ENCODE measurements at places on chromosomes 3 and 15. TPM values are rescaled to one million over a fixed set of nuclear protein-coding genes. Genes with fewer than 3 reads are reported as not detected.

Gene GRK7
- total RNA-seq = not detected

Gene CYP1A2
- total RNA-seq = not detected

Gene ITPR1
- total RNA-seq = 11.3 TPM

Gene LRRC31
- not detected for total RNA-seq

DNA sequence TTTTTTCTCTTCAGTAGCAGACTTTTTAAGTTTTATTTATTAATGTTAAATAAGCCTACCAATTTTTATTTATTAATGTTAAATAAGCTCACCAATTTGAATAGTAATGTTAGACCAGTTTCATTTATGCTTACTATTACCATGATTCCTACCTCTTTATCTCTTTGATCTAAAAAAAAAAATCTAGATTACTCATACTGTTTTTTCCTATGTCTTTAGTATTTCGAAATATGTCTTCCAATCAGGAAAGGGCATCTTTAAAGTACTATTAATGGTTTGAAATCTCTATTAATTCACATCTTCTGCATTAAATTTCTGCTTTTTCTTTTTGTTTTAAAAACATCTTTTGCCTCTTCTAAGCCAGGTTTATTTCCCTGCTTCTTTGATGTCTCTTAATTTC, 27.5 kb upstream of the MAPKBP1 start:
- peak; percentile 53 for DNase-seq

GRCh38 chr3:45509768-45510129, 84.8 kb upstream of the LIMD1 start:
- DNase-seq = no peak

DNA sequence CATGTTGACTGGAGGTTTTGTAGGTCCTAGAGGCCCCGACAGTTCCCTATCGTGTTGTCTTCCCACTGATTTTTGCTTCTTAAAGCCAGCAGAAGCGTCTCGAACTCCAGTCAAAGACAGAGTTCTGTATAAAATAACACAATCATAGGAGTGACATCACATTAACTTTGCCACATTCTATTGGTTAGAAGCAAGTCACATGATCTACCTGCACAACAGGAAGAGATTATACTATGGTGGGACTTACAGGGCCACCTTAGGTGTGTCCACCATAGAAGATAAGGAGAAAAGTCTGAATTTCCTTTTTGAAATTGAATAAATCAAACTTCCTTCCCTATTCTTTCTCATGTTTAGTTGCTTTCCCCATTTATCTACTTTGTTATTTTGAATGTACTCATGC, 365.5 kb downstream of the GRM7 start:
- DNase-seq = no peak

GRCh38 chr3:148540266-148540665, 157.4 kb upstream of the AGTR1 start:
- no peak for DNase-seq

DNA sequence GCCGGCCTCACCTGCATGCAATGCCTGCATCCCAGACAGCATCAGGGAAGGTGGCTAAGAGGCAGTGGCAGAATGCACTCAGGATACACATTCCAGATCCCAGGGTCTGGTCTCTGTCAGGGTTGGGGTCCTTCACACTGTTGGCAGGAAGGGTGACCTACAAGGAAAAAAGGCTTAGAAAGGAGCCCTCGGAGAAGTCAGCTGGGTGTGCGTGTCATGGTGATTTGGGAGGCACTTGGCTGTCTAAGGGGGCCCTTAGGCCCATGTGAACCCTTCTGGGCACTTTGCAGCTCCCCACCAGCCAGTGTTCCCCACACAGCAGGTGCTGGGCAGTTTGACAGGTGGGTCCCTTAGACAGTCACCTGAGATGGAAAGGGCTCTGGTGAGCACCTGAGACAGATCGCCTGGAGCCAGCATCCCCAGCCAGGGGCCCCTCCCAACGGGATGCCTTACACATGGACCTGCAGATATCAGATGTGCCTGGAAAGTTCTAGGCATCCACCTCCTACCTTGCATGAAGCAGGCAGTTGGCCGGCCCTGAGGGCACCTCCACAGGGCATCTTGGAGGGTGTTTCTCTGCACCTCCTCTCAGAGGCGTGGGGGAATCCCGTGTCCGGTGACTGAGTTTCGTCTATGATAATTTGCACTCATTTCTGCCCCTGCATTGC, 131.6 kb downstream of the LRRK1 start:
- DNase-seq = no peak

GRCh38 chr15:39110336-39110735, 470.5 kb upstream of the THBS1 start:
- DNase-seq = no peak

- DNase-seq = no peak
These were observed 28.0 kb downstream of the NOX5 start for GRCh38 chr15:69042531-69042930.

DNA sequence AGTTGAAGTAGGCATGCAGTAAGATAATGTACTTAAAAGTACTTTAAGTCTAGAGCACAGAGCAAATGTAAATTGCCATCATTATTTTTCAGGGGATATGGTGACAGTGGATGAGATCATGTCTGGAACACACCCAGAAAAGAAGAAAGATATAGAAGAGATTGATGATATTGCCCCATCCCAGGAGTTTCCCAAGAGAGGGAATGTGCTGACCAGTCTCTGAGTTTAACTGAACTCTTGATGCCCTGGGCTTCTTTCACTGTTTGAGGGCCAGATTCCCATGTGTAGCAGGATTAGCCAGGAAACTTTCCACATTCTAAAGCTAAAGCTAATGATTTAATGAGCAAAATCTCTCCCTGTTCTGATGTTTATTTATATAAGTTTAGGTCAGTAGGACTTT, 366.8 kb upstream of the UMPS start:
- no peak for DNase-seq

GRCh38 chr15:99408236-99409096, 157.2 kb downstream of the LRRC28 start:
- DNase-seq = no peak

Measured in PC-9 (cell line).